ENCODE measurements at places on chromosomes 2 and 18. TPM values are rescaled to one million over a fixed set of nuclear protein-coding genes. Genes with fewer than 3 reads are reported as not detected.

VWA3B gene
- total RNA-seq: 0.27 TPM

DNA sequence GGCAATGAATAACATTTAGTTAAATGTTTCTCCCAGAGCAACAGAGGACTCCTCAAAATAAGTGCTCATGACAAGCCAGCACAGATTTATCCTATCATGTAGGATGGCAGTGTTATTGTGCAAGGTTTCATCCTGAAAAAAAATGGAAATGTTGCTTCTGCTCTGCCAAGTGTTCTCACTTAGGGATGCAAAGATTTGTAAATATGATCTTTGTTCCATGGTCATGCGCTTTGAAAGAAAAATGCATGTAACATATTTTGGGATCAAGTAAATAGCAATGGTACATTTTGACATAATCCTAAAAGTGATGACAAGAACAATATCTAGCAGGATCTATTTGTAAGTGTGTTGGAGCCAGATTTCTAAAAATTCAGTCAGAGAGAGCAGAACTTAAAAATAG, 229.5 kb upstream of the CCDC150 start:
- DNase-seq: no peak

DNA sequence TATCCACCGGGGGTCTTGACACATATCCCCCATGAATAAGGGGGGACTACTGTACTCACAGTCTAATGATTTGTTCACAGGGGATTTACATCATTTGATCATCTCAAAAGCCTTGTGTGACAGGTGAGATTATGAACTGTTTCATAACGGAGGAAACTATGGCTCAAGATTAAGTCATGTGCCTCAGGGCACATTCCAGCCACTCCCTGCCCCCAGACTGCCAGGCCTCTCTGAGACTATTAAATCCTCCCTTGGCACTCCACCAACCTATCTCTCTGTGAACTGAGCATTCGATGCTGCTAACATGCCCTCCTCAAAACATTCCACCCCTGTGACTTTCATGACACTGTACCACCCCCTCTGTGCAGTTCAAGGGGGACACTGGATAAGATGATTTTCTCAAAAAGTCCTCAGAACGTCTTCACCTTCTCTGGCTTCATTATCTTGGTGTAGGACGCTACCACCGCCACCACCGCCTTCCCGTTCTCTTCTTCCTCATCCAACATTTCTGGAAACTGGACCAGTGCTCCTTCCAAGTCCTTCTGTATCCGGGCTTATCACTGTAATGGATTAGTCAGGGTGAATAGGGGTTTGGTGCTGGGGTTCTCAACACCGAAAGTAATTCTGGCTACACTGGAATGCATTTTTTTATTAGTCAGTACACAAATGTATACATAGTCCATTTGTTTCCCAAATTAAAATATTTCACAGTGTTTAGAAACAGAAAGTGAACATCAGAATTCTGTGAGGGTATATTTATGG, 169.6 kb downstream of the KCNS3 start:
- no peak for DNase-seq

DNA sequence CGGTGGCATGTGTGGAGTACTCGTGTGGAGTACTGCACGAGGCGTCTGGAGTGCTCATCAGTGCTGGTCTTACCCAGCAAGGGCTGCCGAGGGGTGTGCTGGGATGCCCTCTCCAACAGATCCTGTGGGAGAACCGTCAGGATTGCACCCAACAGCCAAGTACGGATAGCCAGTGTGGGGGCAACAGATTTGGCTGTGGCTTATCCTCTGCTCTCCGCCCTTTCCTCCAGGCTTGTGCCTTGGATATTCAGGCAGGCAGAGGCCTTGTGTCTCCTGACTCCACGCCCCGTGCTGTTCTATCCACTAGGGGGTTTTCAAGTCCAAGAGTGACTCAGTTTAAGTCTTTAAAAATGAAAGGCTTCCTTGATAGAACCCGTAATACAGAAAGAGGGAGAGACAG, 321.0 kb upstream of the HS6ST1 start:
- DNase-seq: no peak

GRCh38 chr2:127621981-127622431, 23.9 kb upstream of the GPR17 start:
- DNase-seq: peak; percentile 36

DNA sequence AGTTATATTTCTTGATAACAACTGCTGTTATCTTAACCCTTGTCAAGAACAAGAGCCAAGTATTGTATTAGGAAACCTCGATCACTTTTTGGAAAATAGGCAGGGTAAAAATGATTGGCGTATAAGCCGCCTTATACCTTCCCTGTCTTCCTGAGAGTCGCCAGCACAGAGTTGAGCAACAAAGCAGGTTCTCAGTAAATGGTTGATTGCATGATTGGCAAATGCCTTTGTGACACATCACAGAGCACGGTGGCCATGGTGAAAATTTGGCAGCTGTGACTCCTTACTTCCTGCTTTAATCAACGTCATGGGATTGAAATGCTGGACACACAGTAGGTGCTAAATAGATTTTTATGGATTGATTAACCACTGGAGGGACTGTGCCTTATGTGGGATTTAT, 3.9 kb upstream of the KLHL29 start:
- DNase-seq: peak; percentile 60

GRCh38 chr18:1503847-1504246, 599.2 kb downstream of the ADCYAP1 start:
- no peak for DNase-seq

LOXHD1 gene
- not detected for total RNA-seq

ASPRV1 gene
- 1.6 TPM for total RNA-seq

DNA sequence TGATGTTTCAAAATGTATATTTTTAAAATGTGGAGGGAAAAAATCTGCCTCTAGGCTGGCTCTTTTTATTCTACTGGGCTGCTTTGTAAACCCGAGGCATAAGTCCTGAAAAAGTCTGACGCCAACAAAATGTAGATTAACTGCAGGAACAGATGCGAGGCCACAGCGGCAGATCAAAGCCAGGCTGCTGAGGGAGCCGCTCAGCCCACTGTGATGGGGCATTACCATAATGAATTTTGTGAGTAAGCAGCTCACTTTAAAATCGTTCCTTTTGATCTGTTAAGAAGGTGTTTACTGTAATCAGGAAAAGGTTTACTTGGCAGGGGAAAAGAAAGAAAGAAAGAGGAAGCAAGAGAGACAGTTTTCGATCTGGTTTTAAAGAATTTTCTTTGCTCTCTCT, 269.0 kb downstream of the ICOS start:
- DNase-seq: no peak

GRCh38 chr2:156512451-156512850, 76.3 kb downstream of the GPD2 start:
- DNase-seq: no peak

- no peak for DNase-seq
Observed at GRCh38 chr2:237451643-237452469, 35.2 kb upstream of the MLPH start.

- DNase-seq: no peak
Observed at GRCh38 chr2:192159208-192159607, 35.5 kb downstream of the TMEFF2 start.

GRCh38 chr2:126909781-126910180, 11.1 kb downstream of the TEX51 start:
- no peak for DNase-seq

DNA sequence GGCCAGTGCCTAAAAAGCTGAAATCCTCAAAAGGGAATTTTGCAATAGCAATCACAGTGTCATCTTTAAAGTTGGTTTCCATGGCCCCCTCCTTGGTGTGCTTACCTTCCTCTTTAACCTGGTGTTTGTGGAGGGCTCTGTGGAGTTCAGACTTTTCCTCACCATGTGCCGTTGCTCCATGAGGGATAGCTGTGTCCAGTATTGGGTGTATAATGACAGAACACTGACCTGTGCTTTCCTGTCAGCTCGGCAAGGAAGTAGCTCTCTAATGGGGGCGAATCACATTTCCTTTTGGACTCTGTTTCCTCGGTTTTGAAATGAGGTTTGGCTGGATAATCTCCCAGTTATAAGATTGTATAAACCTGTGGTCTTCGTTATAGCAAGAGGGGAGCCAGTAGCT, 166.0 kb upstream of the DAPL1 start:
- DNase-seq: no peak

- no peak for DNase-seq
Observed at GRCh38 chr2:29831560-29831959, 89.8 kb downstream of the ALK start.

GRCh38 chr2:19358242-19359020, at the start of gene OSR1:
Gene OSR1, minus strand, starts transcription at chr2:19358623. Its CDS starts 4,818 bp downstream, at chr2:19353805.
- peak; percentile 65 for DNase-seq

RNPEPL1 gene
- 175 TPM for total RNA-seq

DNER gene
- total RNA-seq: 2.5 TPM

GRCh38 chr18:10080372-10080771, 166.6 kb downstream of the VAPA start:
- no peak for DNase-seq

DNA sequence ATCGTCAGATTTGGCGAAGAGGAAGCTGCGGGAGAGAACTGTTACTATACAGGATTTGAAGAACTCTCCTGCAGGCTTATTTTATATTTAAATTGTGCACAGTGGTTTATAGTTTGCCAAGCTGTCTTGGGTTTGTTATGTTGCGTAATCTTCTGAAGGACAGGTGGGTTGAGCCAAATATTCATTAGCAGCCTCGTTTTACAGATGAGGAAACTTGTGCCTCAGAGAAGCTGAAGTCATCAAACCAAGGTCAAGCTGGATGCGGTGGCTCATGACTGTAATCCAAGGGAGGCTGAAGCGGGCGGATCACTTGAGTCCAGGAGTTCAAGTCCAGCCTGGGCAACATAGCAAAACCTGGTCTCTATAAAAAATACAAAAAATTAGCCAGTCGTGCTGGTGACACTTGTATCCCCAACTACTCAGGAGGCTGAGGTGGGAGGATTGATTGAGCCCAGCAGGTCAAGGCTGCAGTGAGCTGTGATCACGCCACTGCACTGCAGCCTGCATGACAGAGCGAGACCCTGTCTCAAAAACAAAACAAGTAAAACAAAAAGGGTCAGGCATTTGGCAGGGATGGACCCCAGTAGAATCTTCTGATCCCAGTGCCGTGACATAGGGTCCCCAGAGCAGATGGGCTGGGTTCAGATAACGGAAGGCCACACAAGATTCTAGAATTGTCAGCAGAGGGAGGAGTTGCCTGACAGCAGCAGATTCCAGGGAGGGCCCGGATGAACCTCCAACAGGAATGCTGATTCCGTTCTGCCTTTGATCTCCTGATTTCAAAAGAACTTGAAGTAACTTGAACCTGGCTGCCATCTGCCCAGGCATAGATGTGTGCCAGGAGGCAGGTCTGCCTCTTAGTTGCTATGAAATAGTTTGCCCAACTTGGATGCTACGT, 50.6 kb downstream of the SH3BP4 start:
- DNase-seq: peak; percentile 60

GRCh38 chr2:196821195-196821594, 12.0 kb upstream of the C2orf66 start:
- DNase-seq: no peak
